Pancreas (tissue), 10 donors: ENCODE measurements at places on chromosomes 2 and 18.
A peak's percentile ranks its signal among the peaks of the same experiment; 100 is the strongest.

GRCh38 chr2:219252900-219253752 lies at the start of gene TUBA4B:
Gene TUBA4B (plus strand): TSS chr2:219253243. CDS start chr2:219253408, 165 bp downstream.
- peak; percentile 52 for DNase-seq

DNA sequence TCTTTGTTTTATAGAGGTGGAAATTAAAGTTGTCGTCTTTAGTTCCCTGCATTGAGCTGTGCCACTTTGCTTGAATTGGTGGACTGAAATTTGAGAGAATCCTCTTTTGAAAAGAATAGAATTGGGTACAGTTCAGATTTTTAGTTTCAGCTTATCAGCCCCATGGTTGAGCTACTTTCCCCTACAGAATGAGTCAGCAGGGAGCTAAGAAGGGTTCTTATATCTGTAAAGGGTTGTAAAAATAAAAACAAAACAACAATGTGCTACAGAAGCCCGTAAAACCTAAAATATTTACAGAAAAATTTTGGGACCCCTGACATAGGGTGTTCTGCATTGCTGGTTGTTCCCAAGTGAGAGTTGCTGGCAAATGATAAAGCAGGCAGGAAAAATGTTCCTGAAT lies 12.6 kb downstream of the SLC20A1 start:
- no peak for DNase-seq

GRCh38 chr2:220670511-220670910 lies 901.6 kb downstream of the EPHA4 start:
- no peak for DNase-seq

DNA sequence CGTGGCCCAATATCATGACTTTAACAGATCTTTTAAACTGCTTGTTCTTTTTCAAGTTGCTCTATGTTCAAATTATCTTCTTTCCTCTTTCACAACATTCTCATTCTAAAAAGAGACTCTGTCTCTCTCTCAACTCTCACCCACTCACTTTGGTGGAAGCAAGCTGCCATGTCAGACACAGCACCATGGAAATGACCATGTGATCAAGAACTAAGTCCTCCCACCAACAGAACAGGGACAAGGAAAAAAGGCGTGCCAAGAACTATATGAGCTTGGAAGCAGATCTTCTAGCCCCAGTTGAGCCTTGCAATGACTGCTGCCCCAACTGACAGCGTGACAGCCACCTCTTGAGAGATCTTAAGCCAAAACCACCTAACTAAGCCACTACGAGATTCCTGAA lies 23.9 kb downstream of the BAZ2B start:
- no peak for DNase-seq

DNA sequence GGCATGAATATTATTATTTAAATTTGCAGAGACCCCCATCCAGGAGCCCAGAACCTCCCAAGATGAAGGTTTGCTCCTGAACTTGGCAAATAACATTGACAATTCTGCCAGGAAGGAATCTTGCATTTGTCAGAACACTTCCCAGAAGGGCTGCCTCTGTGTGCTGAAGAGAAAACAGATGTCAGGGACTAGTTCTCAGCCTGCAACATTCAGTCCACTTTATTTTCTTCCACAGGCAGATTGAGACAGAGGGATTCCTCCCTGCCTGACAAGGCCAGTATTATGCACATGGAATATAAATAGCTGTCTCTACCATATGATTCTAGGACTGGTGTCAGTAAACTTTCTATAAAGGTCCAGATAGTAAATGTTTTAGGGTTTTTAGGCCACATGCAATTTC lies 171.5 kb upstream of the SIX2 start:
- no peak for DNase-seq

GRCh38 chr2:80377071-80377470 lies 72.5 kb upstream of the LRRTM1 start:
- no peak for DNase-seq

GRCh38 chr2:28695245-28695647 lies 56.4 kb upstream of the PPP1CB start:
- no peak for DNase-seq

DNA sequence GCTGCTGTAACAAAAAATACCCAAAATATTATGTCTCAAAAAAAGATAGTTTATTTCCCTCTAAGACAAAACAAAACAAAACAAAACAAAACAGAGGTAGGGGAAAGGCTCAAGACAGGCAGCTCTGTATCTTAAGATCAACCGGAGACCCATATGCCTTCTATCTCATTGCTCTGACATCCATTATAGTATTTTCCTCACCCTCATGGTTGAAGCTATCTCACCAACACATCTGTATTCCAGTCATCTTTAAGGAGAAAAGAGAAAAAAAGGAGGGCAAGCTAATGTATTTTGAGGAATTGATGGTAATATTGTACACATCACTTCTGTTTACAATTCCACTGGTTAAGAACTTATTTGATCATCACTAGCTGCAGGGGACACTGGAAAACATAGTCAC lies 239.7 kb downstream of the ICOS start:
- DNase-seq: no peak

- DNase-seq: no peak
Measured at GRCh38 chr18:63197246-63197869, 122.2 kb downstream of the BCL2 start.

DNA sequence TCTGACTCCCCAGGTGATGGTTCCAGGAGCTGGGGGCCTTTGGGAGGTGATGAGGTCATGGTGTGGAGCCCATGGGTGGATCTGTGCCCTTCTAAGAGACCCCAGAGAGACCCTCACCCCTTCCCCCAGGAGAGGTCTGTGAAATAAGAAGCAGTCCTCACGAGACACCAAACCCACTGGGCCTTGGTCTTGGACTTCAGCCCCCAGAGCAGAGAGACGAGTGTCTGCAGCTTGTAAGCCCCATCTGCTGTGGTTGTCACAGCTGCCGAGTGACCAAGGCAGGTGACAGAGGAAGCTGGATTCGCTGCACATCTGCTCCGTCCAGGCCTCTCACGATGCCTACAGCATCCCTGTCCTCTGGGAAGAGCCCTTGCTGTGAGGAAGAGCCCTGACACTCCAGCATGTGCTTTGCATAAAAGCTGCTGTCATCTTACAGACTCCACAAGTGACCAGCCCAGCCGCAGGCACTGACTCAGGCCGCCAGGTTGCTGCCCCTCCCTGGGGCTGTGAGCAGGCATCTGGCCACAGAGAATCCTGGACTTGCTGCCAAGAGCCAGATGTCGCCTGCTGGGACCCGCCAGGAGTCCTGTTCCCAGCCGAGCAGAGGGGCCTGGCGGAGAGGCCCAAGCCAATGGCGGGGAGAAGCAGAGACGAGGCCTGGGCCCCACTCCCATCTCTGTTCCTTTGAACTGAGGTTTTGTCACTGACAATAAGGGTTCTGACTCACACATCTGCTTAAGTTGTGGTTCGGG lies 150.8 kb downstream of the PXDN start:
- no peak for DNase-seq

- DNase-seq: no peak
Measured at GRCh38 chr2:47025969-47026610, 110.5 kb upstream of the MCFD2 start.

- no peak for DNase-seq
Measured at GRCh38 chr18:2969695-2970094, 43.2 kb downstream of the LPIN2 start.

DNA sequence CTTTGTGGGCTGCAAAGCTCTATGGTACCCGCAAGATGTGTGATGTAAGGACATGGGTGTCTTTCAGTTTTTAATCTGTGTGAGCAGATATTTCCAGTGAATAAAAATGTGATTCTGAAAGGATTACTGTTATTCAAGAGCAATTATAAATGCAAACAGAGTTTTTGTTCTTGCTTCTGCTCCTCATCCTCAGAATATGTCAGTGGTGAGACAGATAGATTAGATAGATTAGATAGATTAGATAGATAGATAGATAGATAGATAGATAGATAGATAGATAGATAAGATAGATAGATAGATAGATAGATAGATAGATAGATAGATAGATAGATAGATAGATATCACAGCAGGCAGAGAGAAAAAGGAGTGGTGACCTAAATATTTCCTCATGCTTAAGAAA lies 142.6 kb downstream of the RTN4 start:
- no peak for DNase-seq

GRCh38 chr2:31707992-31708391 lies 127.3 kb upstream of the SRD5A2 start:
- DNase-seq: no peak

- no peak for DNase-seq
Measured at GRCh38 chr2:215750763-215751162, 262.6 kb downstream of the MREG start.

DNA sequence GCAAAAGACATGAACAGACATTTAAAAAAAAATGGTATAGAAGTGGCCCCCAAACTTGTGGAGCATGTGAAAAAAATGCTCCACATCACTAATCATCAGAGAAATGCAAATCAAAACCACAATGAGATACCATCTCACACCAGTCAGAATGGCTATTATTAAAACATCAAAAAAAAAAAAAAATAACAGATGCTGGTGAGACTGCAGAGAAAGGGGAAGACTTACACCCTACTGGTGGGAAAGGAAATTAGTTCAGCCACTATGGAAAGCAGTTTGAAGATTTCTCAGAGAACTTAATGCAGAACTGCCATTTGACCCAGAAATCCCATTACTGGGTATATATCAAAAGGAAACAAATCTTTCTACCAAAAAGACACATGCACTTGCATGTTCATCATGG lies 164.8 kb downstream of the RIT2 start:
- DNase-seq: no peak
